Activated CD4-positive, alpha-beta memory T cell treated with anti-CD3 and anti-CD28 coated beads for 36 hours (primary cell): ENCODE measurements at places on chromosomes 6 and 20. TPM values are rescaled to one million over a fixed set of nuclear protein-coding genes. Genes with fewer than 3 reads are reported as not detected.

The SRMS gene
- total RNA-seq: not detected

GRCh38 chr6:75224303-75224926 lies 18.6 kb upstream of the COL12A1 start:
- peaks cover 12% of the 10 kb centered on the region for H3K27me3 ChIP-seq
- H3K27ac ChIP-seq: no peak overlapping the region
- no peaks in the 10 kb centered on the region for H3K36me3 ChIP-seq
- H3K4me1 ChIP-seq: no peaks in the 10 kb centered on the region
- no peak for DNase-seq
- H3K4me3 ChIP-seq: no peak overlapping the region

DNA sequence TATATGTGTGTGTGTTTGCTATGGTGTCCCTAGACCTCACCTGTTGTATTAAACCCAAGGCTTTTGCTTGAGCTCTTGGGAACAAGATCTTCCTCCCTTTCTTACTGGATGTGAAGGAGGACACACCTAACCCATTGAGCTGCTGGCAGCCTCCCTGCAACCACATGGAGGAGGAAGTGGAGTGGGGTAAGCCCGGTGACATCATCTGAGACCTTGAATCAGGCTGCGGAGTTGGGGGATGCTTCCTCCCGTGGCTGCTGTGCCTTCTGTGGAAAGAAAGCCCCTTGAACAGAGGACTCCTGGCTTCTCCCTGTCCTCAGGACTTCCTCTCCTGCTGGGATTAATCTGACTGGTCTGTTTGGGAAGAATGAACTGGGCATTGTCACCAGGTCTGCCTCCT lies 3.3 kb downstream of the CST11 start:
- H3K4me1 ChIP-seq: no peaks in the 10 kb centered on the region
- no peak overlapping the region for H3K4me3 ChIP-seq
- no peak overlapping the region for H3K27ac ChIP-seq
- H3K36me3 ChIP-seq: no peaks in the 10 kb centered on the region

- no peak overlapping the region for H3K27ac ChIP-seq
- no peaks in the 10 kb centered on the region for H3K36me3 ChIP-seq
- no peaks in the 10 kb centered on the region for H3K27me3 ChIP-seq
- H3K4me3 ChIP-seq: no peak overlapping the region
- H3K4me1 ChIP-seq: no peaks in the 10 kb centered on the region
These were observed 105.3 kb upstream of the KHDRBS2 start for GRCh38 chr6:62391358-62391757.
